ENCODE measurements at places on chromosomes 11 and 22. TPM values are rescaled to one million over a fixed set of nuclear protein-coding genes. Genes with fewer than 3 reads are reported as not detected.
A peak's percentile ranks its signal among the peaks of the same experiment; 100 is the strongest.

DNA sequence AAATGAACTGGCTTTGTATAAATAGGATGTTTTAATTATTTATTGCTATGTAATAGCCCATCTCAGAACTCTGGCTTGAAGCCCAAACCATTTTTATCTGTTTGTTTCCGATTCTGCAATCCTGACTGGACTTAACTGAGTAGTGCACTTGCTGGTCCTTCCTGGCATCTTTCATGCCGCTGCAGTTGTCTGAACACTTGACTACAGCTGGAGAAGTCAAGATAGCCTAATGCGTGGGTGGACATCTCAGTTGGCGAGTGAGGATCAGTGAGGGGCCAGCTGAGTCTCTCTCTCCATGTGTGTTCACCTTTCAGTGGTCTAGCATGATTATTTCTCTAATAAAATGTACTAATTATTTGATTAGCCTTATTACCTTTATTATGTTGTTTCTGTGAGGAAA lies 105.8 kb downstream of the PRMT3 start:
- no peak overlapping the region for H3K27ac ChIP-seq
- H3K4me3 ChIP-seq, result no peak overlapping the region
- H3K27me3 ChIP-seq, result no peaks in the 10 kb centered on the region
- peaks cover 3% of the 10 kb centered on the region for H3K4me1 ChIP-seq

- H3K27me3 ChIP-seq, result no peaks in the 10 kb centered on the region
- no peaks in the 10 kb centered on the region for H3K36me3 ChIP-seq
- no peak overlapping the region for H3K4me3 ChIP-seq
Observed at GRCh38 chr11:12803086-12803826, 129.0 kb downstream of the TEAD1 start.

DNA sequence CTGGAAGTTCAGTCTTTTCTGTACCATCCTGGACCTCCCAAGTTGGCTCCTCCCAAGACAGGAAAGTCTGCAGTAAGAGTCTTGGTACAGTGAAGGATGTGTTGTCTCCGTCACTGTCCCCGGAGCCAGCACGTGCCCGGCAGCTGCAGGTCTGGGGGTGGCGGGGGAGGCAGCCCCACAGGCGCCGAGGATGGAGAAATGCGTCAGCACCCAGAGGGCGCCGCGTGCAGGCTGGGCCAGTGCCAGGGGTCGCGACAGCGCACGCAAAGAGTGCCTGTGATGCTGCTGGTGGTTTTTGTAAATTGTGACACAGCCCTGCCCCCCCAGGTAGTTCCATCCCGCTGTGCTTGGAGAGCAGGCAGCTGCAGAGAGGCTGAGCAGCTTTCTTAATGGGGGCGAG lies 1200.5 kb downstream of the BRD1 start:
- no peak overlapping the region for H3K4me3 ChIP-seq
- peak overlapping the region; percentile 31 for H3K27ac ChIP-seq
- peaks cover 27% of the 10 kb centered on the region for H3K4me1 ChIP-seq
- no peaks in the 10 kb centered on the region for H3K27me3 ChIP-seq
- peak; percentile 54 for DNase-seq

DNA sequence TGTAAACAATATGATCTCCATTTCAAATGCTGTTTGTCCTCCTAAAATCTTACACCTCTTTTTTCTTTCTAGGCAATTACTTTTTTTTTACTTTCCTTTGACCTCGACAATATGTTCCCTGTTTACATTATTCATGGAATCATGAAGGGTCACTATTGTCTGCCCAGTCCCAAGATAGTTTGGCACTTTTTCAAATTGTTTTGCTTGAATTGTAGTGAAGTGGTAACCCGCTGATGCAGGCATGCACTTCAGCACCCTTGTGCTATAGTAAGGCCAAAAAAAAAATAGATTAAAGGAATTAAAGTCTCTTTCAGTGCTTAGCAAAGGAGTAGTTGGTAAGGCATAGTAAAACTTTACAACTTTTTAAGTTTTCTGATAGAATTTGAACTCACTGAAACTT lies 90.9 kb downstream of the PAX6 start:
- no peaks in the 10 kb centered on the region for H3K36me3 ChIP-seq
- DNase-seq, result peak; percentile 39
- H3K27me3 ChIP-seq, result no peaks in the 10 kb centered on the region
- no peak overlapping the region for H3K4me3 ChIP-seq
- H3K4me1 ChIP-seq, result no peaks in the 10 kb centered on the region
- H3K27ac ChIP-seq, result no peak overlapping the region

- no peak overlapping the region for H3K27ac ChIP-seq
- no peak for DNase-seq
- peaks cover 11% of the 10 kb centered on the region for H3K4me1 ChIP-seq
- no peaks in the 10 kb centered on the region for H3K27me3 ChIP-seq
- H3K4me3 ChIP-seq, result no peak overlapping the region
Observed at GRCh38 chr11:116910847-116911246, 73.4 kb upstream of the APOA1 start.

The PNPLA5 gene
- total RNA-seq, result not detected

The OR5A1 gene
- total RNA-seq, result not detected
